ENCODE measurements at places on chromosomes 5 and 9. TPM values are rescaled to one million over a fixed set of nuclear protein-coding genes. Genes with fewer than 3 reads are reported as not detected.

The NUP188 gene
- total RNA-seq, result 44.5 TPM

DNA sequence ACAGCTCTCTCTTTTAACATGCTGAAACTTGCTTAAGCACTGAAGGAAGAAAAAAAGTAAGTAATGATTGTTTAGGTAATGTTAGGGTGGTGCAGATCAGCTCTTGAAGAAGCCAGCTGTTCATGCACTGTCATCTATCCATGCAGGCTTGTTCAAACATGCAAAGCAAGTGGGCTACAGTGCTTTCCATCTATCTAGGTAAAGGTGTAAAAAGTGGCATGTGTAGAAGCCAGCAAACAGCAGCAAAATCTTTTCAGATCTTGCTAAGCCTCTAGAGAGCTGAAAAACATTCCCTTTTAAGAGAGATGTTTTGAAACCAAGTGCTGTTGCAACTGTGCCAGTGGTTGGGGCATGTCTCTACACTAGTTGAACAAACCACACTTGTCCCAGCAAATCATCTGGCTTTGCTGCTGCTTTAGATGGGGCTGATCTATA is 214.4 kb downstream of the EFNA5 start:
- H3K27ac ChIP-seq, result no peak overlapping the region
- no peaks in the 10 kb centered on the region for H3K27me3 ChIP-seq

The NTRK2 gene
- 30.9 TPM for total RNA-seq

DNA sequence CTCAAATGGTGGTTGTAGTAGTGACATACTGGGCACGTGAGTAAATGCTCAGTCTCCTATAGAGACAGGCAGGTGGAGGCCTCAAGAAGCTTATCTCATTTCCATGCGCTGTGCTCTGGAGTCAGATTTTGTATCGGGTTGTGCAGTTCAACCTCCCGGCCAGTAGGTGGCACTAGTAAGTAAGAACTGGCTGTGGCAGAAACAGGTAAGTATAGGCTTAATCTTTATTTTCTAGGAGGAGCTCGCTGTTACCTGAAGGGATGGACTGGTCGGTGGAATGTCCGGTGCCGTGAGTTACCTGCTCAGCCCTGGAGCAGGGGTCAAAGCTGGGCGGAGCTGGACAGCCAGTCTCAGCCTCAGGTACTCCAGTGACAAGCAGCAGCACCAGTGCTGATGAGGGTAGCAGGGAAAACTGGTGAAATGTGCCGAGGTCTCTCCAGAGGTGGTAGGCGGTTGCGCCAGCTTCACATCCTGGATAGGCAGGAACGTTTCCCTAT is 880.1 kb upstream of the SEMA6A start:
- no peaks in the 10 kb centered on the region for H3K4me1 ChIP-seq
- H3K36me3 ChIP-seq, result no peaks in the 10 kb centered on the region
- no peak overlapping the region for H3K4me3 ChIP-seq
- H3K27me3 ChIP-seq, result peaks cover 2% of the 10 kb centered on the region

DNA sequence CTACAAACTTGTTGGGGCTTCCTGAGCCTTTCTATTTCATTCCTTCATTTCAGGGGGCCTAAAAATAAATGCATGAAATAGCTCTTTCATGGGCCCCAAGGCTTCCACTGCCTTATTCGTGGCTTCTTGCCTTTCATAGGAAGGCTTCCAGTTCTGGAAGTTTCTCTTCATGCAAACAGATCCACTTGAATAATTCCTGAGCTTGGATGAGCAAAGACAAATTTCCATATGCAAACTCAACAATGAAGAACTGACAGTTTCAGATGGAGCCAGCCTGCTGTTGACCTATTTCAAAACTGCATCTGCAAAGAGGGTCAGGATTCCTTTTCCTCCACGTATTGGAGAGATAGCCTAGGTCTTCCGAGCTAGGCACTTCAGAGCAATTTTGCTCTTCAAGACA is 142.1 kb downstream of the MLLT3 start:
- no peaks in the 10 kb centered on the region for H3K36me3 ChIP-seq
- peaks cover 24% of the 10 kb centered on the region for H3K4me1 ChIP-seq
- no peaks in the 10 kb centered on the region for H3K27me3 ChIP-seq
- no peak for DNase-seq
- H3K4me3 ChIP-seq, result no peak overlapping the region

The BAAT gene
- total RNA-seq, result 0.13 TPM

The FOXD4 gene
- 0.43 TPM for total RNA-seq

DNA sequence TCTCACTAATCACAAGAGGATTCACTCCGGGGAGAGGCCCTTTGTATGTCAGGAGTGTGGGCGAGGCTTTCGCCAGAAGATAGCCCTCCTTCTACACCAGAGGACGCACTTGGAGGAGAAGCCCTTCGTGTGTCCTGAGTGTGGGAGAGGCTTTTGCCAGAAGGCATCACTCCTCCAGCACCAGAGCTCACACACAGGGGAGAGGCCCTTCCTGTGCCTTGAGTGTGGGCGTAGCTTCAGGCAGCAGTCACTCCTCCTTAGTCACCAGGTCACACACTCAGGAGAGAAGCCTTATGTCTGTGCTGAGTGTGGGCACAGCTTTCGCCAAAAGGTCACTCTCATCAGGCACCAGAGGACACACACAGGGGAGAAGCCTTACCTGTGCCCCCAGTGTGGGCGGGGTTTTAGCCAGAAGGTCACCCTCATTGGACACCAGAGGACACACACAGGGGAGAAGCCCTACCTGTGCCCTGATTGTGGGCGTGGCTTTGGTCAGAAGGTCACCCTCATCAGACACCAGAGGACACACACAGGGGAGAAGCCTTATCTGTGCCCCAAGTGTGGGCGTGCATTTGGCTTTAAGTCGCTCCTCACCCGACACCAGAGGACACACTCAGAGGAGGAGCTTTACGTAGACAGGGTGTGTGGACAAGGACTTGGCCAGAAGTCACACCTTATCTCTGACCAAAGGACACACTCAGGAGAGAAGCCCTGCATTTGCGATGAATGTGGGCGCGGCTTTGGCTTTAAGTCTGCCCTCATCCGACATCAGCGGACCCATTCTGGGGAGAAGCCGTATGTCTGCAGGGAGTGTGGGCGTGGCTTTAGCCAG is 27.8 kb downstream of the NUTM2F start:
- peaks cover 4% of the 10 kb centered on the region for H3K36me3 ChIP-seq
- DNase-seq, result no peak
- no peaks in the 10 kb centered on the region for H3K27me3 ChIP-seq
- H3K4me1 ChIP-seq, result no peaks in the 10 kb centered on the region
- H3K27ac ChIP-seq, result no peak overlapping the region
- no peak overlapping the region for H3K4me3 ChIP-seq

GRCh38 chr5:112165897-112166737 is 253.0 kb downstream of the EPB41L4A start:
- H3K4me1 ChIP-seq, result peaks cover 13% of the 10 kb centered on the region
- no peak for DNase-seq
- H3K27ac ChIP-seq, result no peak overlapping the region
- H3K36me3 ChIP-seq, result peaks cover 27% of the 10 kb centered on the region
- no peaks in the 10 kb centered on the region for H3K27me3 ChIP-seq

- no peaks in the 10 kb centered on the region for H3K27me3 ChIP-seq
- H3K4me3 ChIP-seq, result no peak within 1 kb of the TSS
- no peak within 1 kb of the TSS for H3K27ac ChIP-seq
- no peaks in the 10 kb centered on the region for H3K36me3 ChIP-seq
- DNase-seq, result no peak
- no peaks in the 10 kb centered on the region for H3K4me1 ChIP-seq
Observed at GRCh38 chr5:143812085-143812705, at the start of gene HMHB1. HMHB1 (plus strand) TSS chr5:143812161.

The HMHB1 gene
- not detected for total RNA-seq

The NFIB gene
- total RNA-seq, result 39.9 TPM

DNA sequence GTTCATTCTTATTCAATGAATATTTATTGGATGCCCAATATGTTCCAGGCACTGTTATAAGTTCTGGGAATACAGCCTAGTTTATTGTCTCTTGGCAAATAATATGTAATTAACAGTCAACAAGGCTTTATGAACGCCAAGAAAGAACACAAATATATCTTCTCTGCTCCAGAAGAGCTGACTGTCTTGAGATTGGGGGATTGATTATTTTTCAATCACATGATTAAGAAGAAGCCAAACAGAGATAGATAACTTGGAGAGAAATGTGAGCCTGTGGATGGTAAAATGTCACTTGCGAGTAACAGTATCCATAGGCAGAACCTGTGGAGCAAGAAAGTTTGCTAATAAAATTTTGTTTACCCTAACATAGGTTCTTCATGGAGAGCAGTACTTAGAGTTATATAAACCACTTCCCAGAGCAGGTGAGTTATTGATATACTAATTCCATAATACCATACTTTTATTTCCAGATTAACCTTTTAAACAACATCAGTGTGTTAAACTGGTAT is 49.4 kb downstream of the HSD17B4 start:
- no peak for DNase-seq
- no peaks in the 10 kb centered on the region for H3K27me3 ChIP-seq
- no peak overlapping the region for H3K27ac ChIP-seq
- peaks cover 40% of the 10 kb centered on the region for H3K36me3 ChIP-seq

The TMEM174 gene
- not detected for total RNA-seq

The ZDHHC11B gene
- total RNA-seq, result not detected

GRCh38 chr5:97000391-97000790 is 64.5 kb downstream of the LNPEP start:
- H3K27me3 ChIP-seq, result no peaks in the 10 kb centered on the region
- H3K4me3 ChIP-seq, result no peak overlapping the region
- peaks cover 23% of the 10 kb centered on the region for H3K4me1 ChIP-seq
- no peak for DNase-seq
- H3K36me3 ChIP-seq, result peaks cover 20% of the 10 kb centered on the region

DNA sequence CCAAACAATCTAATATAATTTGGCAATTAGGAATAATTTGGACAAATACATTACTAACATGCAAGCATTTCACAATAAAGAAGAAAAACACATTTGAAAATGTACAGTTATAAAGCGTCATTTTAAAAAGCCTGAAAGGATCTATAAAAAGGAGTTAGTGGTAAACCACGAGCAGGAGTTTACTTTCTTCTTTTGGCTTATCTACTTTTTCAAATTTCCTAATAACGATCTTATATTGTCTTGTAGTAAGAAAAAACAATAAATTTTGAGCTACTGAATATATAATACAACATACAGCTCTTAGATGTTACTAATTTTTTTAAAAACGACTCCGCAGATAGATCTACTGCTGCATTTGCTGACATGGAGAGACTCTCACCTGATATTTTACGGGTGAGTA is 79.9 kb downstream of the SMIM23 start:
- peaks cover 56% of the 10 kb centered on the region for H3K4me1 ChIP-seq
- H3K4me3 ChIP-seq, result no peak overlapping the region
- H3K27ac ChIP-seq, result no peak overlapping the region

The CARTPT gene
- not detected for total RNA-seq

DNA sequence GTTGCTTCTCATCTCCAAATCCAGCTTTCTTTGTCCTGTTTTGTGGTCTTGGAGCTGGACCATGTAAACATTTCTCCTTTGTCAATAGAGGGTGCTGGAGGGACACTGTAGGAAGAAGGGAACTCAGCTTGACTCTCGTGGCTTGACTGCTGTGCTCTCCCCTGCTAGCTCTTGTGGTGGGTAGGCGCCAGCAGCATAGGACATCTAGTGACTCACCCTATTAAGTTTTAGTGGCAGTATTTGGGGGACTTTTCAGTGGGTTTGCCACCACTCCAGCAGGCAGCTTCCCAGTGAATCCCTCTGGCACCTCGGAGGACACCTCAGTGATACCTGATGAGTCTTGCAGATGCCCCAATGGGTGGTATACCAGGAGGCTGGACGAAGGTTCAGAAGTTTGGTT is 97.8 kb downstream of the TSSK1B start:
- DNase-seq, result no peak
- no peak overlapping the region for H3K27ac ChIP-seq
- H3K27me3 ChIP-seq, result no peaks in the 10 kb centered on the region
- H3K36me3 ChIP-seq, result no peaks in the 10 kb centered on the region
- no peaks in the 10 kb centered on the region for H3K4me1 ChIP-seq

The ACTBL2 gene
- total RNA-seq, result not detected

DNA sequence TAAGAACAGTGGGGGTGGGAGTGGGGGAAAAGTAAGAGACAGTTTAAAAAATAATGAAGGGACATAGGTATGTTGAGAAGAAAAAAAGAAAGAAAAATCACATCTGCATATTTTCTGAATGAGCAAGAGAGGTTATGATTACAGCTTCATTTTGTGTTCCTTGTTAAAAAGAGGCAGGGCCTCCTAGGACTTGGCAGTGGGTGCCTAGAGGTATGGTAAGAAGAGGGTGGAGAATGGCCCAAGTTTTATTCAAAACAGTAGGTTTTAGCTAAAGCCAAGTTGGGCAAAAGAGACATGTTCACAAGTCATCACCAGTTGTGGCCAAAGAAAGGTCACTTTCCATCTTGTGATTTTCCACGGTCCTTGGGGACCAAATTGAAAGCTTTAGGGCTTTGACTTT is 643.4 kb downstream of the CCDC171 start:
- no peak overlapping the region for H3K4me3 ChIP-seq
- peaks cover 78% of the 10 kb centered on the region for H3K4me1 ChIP-seq
- H3K27ac ChIP-seq, result peak overlapping the region; percentile 90
- H3K27me3 ChIP-seq, result no peaks in the 10 kb centered on the region
- no peak for DNase-seq

- no peaks in the 10 kb centered on the region for H3K36me3 ChIP-seq
- H3K27ac ChIP-seq, result no peak overlapping the region
- no peak for DNase-seq
- H3K4me3 ChIP-seq, result no peak overlapping the region
Observed at GRCh38 chr9:132731230-132731629, 61.0 kb downstream of the GTF3C4 start.

- no peaks in the 10 kb centered on the region for H3K4me1 ChIP-seq
- H3K36me3 ChIP-seq, result no peaks in the 10 kb centered on the region
- no peak overlapping the region for H3K4me3 ChIP-seq
- no peak for DNase-seq
- H3K27ac ChIP-seq, result no peak overlapping the region
- no peaks in the 10 kb centered on the region for H3K27me3 ChIP-seq
Observed at GRCh38 chr5:168260353-168261226, 30.9 kb upstream of the WWC1 start.

GRCh38 chr9:4489562-4489918 is 728 bp upstream of the SLC1A1 start:
- no peaks in the 10 kb centered on the region for H3K36me3 ChIP-seq
- H3K4me3 ChIP-seq, result peak overlapping the region; percentile 89
- peaks cover 18% of the 10 kb centered on the region for H3K4me1 ChIP-seq
- H3K27ac ChIP-seq, result peak overlapping the region; percentile 18

DNA sequence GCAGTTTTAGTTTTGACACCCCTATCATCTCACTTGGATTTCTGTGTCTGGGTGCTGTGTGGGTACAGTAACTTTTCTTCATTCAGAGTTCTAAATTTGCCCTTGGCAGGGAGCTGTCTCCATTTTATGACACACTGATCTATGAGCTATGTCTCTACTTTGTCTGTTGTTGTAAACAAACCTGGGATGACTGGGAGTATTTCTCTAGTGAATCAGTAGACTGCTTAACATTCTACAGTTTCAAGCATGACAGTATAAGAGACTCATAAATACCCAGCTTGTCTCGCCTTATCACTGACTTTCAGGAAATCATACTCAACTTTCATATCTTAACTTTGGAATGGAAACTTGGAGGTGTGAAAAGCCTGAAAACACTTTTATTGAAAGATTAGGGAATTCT is 212.1 kb upstream of the NUDT12 start:
- H3K27ac ChIP-seq, result no peak overlapping the region
- H3K4me1 ChIP-seq, result no peaks in the 10 kb centered on the region
- no peak overlapping the region for H3K4me3 ChIP-seq
- no peak for DNase-seq
- no peaks in the 10 kb centered on the region for H3K36me3 ChIP-seq

The HTR1A gene
- total RNA-seq, result not detected
